CD4-positive, alpha-beta memory T cell (primary cell): ENCODE measurements at places on chromosomes 7 and 10.

- peak; percentile 89 for DNase-seq
Measured at GRCh38 chr7:140062528-140063299, at the start of gene PARP12. Gene PARP12, minus strand, starts transcription at chr7:140062951. Its CDS starts 104 bp downstream, at chr7:140062847.

DNA sequence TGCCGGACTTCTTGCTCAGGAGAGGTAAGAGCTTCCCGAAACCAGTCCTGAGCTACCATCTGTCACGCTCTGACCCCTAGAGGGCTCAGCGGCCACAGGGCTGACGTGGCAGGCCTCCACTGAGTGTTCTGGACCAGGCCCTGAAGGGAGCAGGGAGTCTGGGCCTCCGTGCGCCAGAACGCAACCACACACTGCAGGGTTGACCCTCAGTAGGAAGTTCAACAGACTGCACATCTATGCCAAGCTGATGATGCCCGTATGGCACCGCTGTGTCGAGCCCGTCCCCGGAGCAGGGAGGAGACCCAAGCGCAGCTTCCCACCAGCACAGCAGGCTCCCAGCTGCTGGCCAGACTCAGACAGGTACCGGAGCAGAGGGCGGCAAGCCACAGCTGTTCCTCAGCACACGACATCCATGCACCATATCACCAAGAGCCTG lies 39.2 kb downstream of the CAMK2B start:
- no peak for DNase-seq

DNA sequence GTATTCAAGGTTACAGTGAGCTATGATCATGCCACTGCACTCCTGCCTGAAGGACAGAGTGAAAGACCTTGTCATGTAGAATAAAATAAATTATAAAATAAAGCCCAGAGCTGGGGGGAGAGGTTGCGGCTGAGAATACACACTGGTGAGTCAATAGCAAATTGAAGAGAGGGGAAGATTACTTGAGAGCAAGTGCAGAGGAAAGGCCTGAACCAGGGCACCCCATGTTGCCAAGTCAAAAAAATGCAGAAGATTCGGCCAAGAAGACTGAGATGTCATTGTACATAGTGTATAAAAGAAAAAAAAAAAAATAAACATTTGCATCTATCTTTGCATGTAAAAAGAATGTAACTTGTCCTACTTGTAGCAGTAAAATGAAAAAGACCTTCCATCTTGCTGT lies 32.5 kb downstream of the RHEB start:
- no peak for DNase-seq

DNA sequence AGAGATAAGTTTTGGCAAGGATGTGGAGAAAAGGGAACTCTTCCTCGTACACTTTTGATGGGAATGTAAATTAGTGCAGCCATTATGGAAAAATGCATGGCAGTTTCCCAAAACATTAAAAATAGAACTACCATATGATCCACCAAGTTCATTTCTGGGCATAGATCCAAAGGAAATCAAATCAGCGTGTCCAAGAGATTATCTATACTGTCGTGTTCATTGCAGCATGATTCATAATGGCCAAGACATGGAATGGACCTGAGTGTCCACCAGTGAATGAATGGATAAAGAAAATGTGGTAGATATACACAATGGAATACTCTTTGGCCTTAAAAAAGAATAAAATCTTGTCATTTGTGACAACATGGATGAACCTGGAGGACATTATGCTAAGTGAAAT lies 70.3 kb upstream of the RSU1 start:
- DNase-seq, result no peak

GRCh38 chr7:112529521-112529920 lies 48.7 kb downstream of the LSMEM1 start:
- no peak for DNase-seq

GRCh38 chr10:126001576-126001975 lies 105.2 kb downstream of the FANK1 start:
- no peak for DNase-seq

GRCh38 chr7:128951296-128951695 lies 13.6 kb downstream of the IRF5 start:
- DNase-seq, result no peak

GRCh38 chr10:28594406-28594805 lies 61.5 kb downstream of the WAC start:
- peak; percentile 65 for DNase-seq

DNA sequence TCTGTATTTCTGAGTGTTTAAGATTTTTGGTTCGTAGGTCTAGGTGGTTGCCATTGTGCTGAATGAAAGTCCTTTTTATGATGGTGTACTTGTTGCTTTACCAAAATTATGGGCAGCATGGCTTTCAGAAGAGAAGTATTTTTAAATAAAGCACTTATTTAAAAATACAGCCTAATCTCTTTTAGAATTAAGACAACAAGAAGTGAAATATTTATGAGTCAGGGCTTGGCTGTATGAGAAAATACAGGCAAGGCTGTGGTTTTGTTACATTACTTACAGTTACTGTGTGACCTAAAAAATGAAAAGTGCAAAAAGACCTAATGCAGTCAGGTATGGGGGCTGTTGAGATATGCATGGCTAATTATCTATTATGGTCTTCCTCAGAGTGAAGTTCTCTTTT lies 185.2 kb upstream of the PPP1R3A start:
- DNase-seq, result no peak

DNA sequence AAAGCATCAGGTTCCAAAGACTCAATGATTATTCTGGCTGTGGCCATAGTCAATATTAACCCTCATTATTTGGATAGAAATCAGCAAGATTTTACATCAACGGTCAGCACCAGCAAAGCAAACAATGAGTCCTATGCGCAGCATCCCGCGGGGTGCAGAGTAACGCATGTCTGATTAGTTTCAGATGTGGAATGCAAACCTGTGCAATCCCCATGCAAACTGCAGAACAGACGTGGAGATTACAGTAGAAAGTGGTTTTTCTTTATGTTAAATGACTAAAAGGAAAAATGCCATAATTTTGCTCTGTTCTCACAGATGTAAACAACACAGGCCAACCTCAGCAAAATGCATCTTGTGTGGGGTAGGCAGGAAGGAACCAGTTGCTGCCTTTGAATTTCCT lies 258.1 kb upstream of the GRB10 start:
- no peak for DNase-seq

- DNase-seq, result no peak
Measured at GRCh38 chr10:12455766-12456165, 106.4 kb downstream of the CAMK1D start.

DNA sequence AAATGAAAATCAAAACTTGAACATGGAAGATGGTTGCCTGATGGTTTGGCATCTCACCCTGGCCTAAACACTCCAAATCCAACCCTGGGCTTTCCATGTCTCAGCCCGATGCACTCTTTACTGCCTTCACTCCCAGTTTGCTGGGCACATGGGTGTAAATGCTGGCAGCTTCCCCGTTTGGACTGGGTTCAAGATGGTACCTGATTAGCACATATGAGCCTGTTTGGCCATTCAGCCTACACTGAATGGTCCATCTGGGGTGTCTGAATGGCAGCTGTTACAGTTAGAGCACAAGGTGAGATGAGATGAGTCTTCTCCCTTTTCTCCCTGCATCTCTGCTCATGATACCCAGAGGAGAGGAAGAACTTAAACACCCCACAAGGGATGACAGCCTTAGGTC lies 37.1 kb downstream of the ATXN7L1 start:
- DNase-seq, result no peak

GRCh38 chr10:13099144-13099665 lies 758 bp upstream of the OPTN start:
- peak; percentile 47 for DNase-seq

GRCh38 chr7:117237646-117238045 lies 85.2 kb downstream of the WNT2 start:
- no peak for DNase-seq

- no peak for DNase-seq
Measured at GRCh38 chr7:152663931-152664330, 12.0 kb downstream of the XRCC2 start.

DNA sequence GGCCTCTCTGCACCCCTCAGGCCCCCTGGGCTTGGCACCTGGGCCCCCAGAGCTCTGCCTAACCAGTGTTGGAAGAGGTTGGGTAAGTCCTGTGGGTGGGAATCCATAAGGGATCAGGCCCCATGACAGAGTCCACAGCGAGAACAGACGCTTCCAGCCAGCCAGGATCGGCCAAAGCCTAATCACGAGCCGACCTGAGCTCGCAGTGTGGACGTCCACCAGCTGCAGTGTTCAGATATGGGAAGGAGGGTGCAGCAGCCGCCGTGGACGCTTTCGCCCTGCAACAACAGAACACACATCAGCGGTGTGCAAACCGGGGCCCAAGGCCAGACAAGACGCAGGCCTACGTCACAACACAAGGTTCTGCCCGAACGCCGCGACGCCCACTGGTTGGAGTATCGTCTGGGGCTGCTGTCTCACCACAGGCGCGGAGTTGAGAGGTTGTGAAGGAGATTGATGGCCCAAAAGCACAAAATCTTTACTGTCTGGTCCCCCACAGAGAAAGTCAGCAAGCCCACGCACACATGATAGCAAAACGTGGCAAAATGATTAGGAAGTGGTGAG lies 102.1 kb downstream of the FOXL3 start:
- DNase-seq, result no peak

GRCh38 chr7:18901351-18901750 lies 216.1 kb downstream of the TWIST1 start:
- DNase-seq, result no peak

DNA sequence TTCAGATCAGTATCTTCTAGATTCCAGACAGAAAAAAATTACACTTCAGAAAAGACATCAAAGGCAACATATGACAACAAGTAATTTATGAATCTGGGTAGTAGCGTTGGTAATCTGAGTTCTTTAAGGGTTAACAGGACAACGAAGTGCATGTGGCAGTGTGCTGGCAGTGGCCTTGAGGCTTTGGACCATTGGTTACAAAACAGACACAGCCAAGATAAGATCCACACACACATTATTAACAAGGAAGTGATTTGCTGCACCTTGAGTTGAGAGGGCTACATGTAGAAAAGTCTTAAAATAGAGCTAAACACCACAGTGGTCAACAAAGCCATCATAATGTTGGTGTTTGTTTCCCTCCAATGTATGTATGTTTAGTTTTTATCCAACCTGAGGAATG lies 40.6 kb downstream of the AKR1D1 start:
- DNase-seq, result no peak

DNA sequence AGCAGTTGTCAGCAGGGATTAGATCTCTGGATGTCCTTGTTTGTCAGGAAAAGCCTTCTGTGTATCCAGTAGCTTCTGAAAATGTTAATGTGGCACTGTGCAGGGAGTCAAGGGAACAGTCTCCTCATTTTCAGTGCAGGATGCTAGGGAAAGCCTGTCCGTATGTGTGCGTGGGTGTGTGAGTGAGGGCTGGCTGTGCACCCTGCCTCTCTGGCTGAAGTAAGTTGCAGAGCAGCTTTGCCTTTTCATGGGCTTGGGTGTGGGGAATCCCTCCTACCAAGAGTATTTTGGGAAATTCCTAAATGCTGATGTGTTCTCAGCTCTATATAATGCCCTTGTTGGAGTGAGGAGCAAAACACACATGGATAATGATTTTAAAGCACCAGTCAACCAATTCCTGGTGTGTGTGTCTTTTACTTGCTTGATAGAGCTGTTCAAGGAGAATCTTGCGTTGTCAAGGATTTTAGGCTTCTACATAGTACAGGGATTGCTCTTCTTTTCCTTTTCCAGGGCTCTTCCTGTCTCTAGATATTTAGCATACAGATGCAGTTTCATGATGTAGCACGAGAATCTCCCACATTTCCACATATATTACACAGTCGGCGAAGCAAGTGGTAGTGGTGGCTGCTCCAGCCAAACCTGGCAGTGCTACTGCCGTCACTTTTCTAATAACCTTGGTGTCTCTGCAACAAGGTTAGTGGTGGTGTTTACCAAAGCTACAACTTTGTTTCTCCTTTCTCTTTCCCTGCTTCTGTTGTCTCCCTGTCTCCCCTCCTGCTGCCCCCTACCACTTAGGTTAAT lies 92.8 kb downstream of the MCU start:
- DNase-seq, result no peak
